ENCODE measurements at places on chromosomes 3 and 15.
A peak's percentile ranks its signal among the peaks of the same experiment; 100 is the strongest.

- no peak for DNase-seq
These were observed 34.6 kb upstream of the SEMA6D start for GRCh38 chr15:47682661-47683060.

DNA sequence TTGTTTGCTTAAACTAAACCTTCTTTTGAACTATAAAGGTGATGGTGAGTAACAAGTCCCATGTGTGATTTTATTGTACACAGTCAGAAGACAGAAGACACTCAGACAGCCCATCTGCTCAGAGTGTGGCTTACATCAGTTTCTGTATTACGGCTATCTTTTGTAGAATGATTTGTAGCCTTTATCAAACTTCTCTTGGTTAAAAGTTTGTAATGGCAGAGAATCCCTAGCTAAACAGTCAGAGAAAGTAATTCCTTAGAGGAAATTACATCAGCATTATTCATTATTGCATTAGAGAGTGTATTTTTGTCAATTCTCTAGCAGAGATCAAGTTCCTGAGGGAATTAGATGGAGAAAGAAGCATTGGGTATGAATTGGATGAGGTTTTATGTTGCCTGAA, 500.8 kb downstream of the CNTN4 start:
- no peak for DNase-seq

DNA sequence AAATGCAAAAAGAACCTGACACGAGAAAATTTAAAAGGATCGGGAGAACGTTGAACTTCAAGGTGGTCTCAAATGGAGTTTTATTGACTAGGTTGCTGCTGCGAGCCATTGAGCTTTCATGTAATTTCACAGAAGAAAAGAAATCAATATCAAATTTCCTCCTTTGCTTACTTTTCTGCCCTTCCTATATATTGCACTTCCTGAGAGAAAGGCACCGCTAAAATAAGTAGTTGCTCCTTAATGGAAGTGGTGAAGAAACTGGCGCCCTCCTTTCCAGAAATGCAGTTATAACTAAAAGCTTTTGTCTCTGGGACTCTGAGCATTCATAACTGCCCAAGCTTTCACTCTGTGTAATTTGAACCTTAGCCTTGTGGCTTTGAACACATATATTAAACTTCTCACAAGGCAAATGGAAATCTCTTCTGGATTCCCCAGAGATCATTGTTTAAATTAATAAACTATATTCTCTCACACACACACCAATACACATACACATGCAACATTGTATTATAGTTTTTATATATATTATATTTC, 13.4 kb downstream of the EID1 start:
- DNase-seq: no peak

- DNase-seq: no peak
These were observed 51.8 kb downstream of the IQSEC1 start for GRCh38 chr3:13021141-13022114.

DNA sequence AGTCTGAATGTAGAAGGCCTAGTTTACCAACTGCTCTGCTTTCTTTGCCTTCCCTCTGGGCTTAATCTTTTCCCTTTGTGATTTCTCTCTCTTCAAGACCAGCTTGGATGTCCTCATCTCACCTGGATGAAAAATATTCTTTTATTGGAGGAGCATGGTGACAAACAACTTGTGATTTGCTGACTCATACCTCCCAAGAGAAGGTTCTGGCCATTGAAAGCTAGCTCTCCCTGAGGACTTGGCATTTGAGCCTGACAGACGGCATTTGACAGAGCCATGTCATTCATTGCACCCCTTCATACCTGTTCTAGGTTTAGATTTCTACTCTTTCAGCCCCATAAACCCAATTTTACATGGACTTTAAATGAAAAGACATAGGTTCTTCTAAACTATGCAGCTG, 33.3 kb downstream of the ATG7 start:
- DNase-seq: peak; percentile 52

- no peak for DNase-seq
These were observed 40.8 kb downstream of the TMEM45A start for GRCh38 chr3:100533176-100533575.

DNA sequence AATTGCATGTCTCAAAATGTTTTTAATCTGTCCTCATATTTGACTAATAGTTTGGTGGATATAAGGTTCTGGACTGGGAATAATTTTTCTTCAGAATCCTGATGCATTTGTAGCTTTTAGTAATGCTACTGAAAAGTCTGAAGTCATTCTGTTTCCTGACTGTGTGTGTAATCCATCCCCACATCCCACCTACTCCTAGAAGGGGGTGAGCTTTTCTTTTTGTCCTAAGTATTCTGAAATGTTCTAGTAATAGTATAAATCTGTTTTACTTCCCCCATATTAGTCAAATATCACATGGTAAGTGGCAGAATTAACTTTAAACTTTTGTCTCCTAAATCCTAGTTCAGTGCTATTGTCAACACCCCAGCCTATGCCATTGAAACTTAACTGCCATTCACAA, 162.8 kb downstream of the GREM1 start:
- DNase-seq: no peak
